NK-92 treated with Interleukin-12 subunit alpha and Interleukin-12 subunit beta, amount 100 ng/mL, for 24 hours (cell line): ENCODE measurements at places on chromosomes 3 and 15.

DNA sequence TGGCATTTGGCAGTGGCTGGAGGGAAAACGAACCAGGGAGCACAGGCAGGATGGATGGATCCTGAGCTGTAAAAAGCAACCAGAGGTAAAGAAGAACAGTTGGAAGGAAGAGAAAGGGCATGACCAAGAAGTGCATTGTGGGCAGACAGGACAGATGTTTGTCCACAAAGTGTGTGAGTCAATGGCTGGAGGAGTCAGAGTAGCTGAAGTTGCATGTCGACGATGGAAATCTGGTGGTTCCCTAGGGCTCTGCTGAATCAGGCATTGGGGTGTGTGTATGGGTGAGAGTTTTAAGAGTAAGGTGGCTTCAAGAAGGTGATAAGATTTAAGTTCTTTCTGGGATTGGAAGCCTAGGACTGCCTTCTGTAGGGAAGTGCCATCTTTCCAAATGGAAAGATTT lies 214.0 kb upstream of the BHLHE40 start:
- DNase-seq, result no peak

- no peak for DNase-seq
Measured at GRCh38 chr15:85305050-85305449, 75.4 kb upstream of the AKAP13 start.

DNA sequence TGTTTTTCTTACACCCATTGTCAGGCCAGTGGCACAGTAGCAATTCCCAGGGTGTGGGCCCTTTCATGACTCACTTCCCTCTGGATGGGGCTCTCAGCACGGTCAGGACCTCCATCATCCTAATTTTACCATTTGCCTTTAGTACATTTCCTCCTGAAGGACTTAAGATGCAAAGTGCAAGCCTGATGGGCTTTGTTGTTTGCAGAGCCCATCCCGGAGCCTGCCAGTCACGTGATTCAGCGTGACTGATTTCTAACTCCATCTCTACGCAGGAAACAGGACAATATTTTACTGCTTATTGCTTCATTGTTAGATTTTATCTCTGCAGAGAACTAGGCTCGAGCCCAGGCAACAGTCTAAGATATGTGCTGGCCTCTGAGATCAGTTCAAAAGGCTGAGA lies 223.7 kb downstream of the PDZRN3 start:
- DNase-seq, result no peak

- no peak for DNase-seq
Measured at GRCh38 chr3:46574881-46575576, 8.9 kb upstream of the LRRC2 start.

DNA sequence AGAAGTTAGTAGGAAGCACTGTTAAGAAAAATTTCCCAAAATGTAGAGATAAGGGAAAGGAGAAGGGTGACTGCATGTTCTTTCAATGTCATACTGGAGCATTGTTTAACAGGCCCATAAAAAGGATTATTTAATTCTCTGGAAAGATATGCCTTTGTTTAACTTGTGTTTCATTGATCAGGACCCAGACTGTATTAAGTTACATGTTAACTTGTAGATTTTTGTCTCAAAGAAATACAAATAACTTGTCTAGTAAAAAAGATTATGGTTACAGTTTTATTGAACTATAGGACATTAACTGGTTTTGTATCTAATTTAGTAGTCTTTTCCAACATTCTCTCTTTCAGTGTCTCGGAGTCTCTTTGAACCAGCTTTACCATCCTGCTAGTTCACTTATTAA lies 49.7 kb upstream of the LMOD3 start:
- DNase-seq, result no peak

DNA sequence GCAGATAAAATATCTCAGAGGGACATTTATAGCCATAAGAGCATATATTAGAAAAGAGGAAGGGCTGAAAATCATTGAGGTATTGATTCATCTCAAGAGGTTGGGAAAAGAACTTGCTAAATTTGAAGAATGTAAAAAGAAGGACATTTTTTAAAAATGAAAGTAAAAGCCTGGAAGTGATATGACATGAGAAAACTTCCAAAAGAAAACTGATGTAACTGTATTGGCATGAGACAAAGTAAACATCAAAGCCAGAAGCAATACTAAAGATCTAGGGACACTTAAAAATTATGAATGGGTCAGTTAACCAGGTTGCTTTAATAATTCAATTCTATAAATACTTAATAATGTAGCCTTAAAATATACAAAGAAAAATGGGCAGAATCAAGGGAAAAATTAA lies 31.9 kb downstream of the CEP63 start:
- DNase-seq, result no peak
